ENCODE measurements at places on chromosomes 3 and 15.

GRCh38 chr3:15875016-15875689 is 77.4 kb upstream of the ANKRD28 start:
- DNase-seq = no peak

- no peak for DNase-seq
Measured at GRCh38 chr3:170865209-170866094, 4.5 kb downstream of the RPL22L1 start.

DNA sequence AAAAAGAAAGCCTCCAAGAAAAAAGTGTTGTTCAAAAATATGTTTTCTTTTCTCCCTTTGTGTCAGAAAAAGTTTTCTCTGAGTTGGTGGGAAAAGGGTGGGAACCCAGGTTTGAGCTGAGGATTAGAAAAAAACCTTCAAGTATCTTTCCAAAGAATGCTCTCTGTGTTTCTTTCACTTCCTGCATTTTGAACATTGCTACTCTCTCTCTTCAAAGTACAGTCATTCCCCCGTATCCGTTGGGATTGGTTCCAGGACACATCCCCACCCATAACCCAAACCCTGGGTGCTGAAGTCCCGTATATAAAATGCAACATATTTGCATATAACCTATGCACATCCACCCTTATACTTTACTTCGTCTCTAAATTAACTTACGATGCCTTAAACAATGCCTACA is 139.6 kb downstream of the TMCO5A start:
- DNase-seq = no peak

DNA sequence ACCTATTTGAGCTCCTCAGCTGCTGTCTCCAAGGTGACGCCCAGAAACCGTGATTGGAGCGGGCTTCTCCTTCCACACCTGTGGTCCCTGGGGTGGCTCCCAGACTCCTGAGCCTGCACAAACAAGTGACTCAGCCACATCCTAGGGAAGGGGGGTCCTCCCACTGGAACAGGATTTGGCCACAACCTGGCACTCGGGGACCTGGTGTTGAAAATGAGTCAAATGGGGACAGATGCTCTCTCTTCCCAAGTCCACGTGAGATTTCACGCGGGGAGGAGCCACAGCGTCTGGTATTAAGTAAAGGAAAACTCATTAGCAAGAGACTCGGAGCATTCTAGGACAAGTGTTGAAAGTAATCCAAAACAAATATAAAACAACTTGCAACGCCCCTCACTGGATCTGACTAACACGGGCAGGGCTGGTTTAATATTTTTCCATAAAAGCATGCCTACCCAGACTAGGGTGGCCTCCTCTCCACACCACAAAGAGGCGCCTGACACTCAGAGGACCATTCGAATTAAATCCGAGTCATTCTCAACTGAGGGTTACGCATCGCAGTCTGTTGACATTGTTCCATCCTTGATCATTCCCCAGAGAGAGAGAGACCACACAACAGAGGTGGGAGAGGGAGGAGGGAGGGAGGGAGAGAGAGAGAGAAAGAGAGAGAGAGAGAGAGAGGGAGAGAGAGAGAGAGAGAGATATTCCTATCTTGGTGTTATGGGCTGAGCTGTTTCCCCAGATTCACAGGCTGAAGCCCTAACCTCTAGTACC is 74.4 kb downstream of the MGLL start:
- no peak for DNase-seq

DNA sequence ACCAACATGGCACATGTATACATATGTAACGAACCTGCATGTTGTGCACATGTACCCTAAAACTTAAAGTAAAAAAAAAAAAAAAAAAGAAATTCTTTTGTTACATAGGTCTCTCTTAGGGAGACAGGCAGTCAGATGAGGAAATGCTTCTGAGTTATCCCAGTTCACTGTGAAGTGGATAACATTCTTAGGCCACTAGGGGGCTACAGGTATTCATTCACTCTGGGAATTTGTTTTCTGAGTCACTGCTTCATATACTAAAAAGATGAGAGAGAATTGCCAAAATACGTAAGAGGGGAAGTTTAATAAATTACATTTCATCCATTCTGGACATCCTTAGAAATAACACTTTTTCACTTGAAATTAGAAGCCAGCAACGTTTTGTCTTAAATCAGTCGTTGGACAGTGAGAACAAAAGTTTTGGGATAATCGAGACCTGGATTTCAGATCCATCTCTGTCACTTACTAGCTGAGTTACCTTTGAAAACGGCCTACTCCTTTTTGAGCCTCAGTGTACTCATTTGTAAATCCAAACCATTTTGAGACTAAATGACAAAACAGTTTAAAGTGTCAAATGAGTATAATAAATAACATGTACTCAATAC is 738.4 kb upstream of the ALCAM start:
- DNase-seq = peak; percentile 21

DNA sequence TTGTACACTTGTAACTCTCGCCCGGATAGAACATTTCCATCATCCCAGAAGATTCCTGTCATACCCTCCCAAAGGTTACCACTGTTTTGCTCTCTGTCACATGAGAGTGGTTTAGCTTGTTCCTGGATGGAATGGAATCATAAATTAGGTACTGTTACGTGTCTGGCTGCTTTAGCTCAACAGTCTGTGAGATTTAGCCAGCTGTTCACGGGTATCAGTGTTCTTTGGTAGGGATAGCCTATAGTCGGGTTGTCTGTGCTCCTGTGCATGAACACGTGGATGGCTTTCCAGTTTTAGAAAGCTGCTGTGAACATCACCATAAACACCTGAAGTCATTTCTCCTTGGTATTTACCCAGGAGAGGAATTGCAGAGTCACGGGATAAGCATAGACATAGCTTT is 58.2 kb upstream of the NR2C2 start:
- DNase-seq = no peak

DNA sequence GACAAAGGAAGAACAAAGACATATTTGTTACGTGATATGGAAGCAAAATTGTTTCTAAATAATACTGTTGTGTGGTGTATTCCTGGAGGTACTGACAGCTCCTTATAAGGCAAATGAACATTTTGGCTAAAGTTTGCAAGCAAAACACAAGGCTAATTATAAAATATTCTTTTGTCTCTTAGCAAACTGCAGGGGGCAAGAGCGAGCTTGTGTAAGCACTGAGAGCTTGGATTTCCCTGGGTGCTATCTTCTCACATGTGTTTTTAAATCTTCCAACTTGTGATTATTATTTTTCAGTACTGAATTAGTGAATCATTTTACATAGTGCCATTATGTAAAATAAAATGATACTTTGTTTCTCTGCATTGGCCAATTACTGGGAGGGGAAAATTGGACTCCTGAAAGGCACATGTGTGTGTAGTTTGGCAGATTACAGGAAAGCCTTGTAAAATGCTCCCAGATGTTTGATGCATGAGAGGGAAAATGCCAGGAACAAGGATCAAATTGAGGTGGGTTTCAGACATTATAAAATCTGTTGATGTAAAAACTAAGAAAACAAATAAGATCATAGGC is 611.5 kb downstream of the AGBL1 start:
- no peak for DNase-seq

GRCh38 chr3:112817271-112817670 is 29.4 kb downstream of the CD200R1L start:
- DNase-seq = no peak

DNA sequence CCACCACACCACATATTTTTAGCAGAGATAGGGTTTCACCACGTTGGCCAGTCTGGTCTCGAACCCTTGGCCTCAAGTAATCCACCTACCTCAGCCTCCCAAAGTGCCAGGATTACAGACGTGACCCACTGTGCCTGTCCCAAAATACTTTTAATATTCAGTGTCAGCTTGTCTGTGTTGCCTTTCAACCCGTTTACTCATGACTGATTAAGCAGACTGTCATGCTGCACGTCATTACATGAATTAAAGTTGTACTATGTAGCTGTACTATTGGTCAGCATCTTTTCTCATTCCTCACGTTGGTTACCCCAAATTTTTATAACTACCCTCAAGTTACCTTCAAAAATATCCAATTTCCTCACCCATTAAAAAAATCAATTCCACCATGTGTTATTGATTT is 48.7 kb upstream of the GADL1 start:
- no peak for DNase-seq

GRCh38 chr15:75731248-75732151 is 18.9 kb upstream of the CSPG4 start:
- DNase-seq = no peak

- DNase-seq = peak; percentile 41
Measured at GRCh38 chr3:113495035-113495434, 19.9 kb downstream of the SPICE1 start.

DNA sequence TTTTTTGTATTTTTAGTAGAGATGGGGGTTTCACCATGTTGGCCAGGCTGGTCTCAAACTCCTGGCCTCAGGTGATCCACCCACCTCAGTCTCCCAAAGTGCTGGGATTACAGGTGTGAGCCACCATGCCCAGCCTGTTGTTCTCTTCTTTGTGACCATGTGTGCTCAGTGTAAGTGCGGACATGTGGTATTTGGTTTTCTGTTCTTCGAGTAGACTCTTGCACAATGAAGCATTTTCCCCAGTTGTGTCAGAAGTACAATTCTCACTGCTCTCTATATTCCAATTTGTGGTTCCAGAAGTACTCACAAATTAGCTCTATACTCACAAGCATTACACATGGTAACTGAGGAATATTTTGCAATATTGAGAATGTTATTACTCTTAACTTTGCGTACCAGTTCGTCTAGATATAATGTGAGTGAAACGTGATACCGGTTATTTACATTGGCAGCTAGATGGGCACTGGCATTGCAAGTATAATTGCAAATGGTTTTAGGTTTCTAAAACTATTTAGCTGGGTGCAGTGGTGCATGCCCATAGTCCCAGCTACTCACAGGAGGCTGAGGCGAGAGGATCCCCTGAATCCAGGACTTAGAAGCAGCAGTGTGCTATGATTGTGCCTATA is 34.2 kb upstream of the MTMR14 start:
- no peak for DNase-seq

- no peak for DNase-seq
Measured at GRCh38 chr15:80259942-80260510, 8.0 kb upstream of the CTXND1 start.

DNA sequence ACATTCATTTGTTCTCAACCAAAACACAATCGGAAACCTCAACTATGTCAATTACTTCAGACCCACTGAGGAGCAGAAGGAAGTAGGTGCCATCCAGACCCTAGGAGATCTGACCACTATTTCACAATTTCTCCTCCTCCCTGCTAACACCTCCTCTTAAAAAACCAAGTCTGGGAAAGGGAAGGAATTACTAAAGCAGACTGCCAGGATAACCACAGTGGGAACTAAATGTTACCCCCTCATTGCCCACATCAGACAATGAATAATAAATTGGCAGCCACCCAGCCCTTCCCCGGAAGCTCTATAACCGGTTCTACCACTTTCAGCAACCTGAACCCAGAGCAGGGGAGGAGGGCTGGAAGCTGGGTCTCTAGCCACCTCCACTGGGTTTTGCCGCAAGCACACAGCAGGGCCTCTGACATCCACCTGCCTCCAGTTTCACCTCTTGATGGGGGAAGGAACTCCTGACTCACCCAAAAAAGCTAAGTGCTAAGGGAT is 17.6 kb downstream of the C15orf62 start:
- DNase-seq = no peak

- DNase-seq = peak; percentile 85
Measured at GRCh38 chr3:197590313-197590962, 34.7 kb upstream of the BDH1 start.

GRCh38 chr3:54296531-54296930 is 174.2 kb downstream of the CACNA2D3 start:
- DNase-seq = no peak

- no peak for DNase-seq
Measured at GRCh38 chr3:139540651-139541531, 1.3 kb upstream of the RBP1 start.

GRCh38 chr3:94246171-94246570 is 183.3 kb downstream of the NSUN3 start:
- DNase-seq = no peak

DNA sequence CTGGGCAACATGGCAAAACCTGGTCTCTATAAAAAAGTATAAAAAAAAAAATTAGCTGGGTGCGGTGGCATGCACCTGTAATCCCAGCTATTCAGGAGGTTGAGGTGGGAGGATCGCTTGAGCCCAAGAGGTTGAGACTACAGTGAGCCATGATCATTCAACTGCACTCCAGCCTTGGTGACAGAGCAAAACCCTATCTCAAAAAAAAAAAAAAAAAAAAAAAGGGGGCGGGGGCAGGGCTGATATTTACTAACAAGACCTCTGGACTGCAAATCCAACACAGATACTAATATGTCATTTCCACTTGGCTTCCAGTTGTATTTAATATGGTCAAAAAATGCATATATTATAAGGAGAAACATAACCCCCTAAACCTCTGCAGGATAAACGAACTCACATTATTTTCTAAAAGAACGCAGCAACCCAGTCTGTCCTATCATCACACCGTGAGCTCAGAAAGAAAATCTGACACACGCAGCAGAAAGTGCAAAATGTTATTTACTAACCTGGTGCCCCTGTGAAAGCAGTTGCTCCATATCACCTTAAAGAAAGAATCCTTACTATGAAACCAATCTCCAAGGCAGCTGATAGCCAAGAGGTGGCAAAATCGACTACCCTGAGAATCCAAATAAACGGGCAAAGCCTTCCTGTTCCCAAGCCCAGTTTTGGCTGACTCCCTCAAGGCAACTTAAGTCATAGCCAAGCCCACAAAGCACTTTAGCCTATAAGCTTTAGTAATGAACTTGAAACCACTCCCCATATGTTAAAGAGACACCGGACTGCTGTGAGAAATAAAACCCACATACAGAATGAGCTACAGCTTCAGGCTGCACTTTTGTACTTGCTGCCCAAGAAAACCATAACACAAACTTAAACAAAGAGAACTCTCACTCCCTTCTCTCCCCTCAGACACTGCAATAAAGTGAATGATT is 39.3 kb downstream of the PLD1 start:
- DNase-seq = no peak

DNA sequence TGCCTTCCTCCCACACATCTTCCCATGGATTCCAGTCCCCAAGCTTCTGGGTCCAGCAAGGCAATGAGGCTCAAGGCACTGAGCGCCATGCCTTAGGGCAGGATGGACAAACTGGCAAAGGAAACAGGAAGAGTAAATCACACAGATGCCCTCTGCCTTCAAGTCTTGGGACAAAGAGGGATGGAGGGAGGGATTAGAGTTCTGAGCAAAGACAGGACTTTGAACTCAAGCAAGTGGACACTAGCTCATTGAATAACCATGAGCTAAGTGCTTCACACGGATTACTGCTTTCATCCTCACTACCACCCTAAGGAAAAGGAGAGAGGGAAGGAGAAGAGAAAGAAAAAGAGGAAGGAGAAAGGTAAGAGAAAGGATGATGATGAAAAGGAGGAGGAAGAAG is 7.6 kb upstream of the THBS1 start:
- DNase-seq = no peak
